ENCODE measurements at places on chromosomes 12 and 14.

DNA sequence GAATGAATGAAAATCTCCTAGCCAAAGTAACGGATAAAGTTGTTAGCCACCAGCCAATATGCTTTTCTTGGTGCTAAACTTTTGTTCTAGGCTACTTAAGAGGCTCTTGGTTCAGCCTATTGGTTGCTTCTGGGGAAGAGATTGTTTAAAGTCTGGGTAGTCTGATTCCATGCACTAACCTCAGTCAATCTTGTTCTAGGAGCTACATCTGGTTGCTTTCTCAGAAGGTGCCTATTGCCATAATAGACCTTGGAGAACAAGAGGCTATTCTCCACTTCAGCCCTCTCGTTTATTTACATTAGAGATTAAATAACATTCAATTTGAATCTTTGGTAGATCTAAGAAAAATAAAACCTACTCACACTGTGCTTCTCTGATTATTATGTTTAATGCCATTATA lies 40.8 kb upstream of the OTOGL start:
- DNase-seq = no peak

DNA sequence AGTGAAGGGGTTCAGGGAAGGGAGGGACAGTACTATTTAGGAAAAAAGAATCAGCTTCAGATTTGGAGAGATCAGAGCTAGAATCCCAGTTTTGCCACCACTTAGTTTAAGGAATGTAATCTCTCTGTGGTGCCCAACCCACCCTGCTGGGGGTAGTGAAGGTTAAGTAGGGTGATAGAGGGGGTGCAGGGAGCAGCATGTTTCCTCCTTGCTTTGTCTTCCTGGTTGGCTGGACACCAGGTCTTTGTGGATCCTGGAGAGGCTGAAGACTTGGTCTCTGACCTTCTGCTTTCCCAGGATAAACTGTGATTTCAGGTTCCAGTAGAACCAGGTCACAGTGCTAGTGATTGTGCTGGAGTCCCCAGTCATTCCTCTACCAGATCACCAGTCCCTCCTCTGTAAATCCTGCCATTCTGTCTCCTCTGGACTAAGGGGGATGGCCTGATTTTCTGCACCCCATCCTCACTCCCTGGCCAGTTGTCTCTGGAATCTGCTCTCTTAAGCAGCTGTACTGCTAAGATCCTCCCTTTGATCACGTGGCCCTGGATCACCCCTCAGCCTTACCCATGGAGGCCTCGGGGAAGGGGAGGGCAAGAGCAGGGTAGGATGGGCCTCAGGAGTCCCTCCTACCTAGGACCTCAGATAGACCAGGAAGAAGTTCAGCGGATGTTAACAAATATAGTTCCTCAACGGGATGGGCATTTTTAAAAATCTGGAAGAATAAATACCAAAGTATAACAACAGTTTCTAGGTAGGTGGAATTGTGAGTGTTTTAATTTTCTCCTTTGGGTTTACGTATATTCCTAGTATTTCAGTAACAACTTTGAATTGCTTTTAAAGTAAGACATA lies 3.1 kb downstream of the MAP3K12 start:
- no peak for DNase-seq

DNA sequence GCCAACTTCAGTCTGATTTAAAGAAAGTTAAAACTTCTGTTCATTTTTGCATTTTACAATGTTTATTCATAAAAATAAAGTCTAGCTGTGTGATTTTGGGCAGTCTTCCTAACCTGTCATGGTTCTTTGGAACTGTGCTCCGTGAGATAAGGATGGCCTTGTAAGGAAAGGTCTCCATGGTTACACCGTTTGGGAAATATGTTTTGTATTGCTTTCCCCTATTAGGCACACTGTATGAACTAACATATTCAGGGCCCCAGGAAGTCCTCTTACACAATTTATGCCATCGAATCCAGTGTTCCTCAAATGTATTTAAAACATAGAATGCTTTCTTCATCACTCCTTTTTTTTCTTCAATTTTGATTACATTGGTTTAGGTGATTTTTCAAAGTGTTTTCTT lies 54.5 kb downstream of the APAF1 start:
- no peak for DNase-seq

- no peak for DNase-seq
Measured at GRCh38 chr12:50302686-50303085, 19.4 kb upstream of the LIMA1 start.

DNA sequence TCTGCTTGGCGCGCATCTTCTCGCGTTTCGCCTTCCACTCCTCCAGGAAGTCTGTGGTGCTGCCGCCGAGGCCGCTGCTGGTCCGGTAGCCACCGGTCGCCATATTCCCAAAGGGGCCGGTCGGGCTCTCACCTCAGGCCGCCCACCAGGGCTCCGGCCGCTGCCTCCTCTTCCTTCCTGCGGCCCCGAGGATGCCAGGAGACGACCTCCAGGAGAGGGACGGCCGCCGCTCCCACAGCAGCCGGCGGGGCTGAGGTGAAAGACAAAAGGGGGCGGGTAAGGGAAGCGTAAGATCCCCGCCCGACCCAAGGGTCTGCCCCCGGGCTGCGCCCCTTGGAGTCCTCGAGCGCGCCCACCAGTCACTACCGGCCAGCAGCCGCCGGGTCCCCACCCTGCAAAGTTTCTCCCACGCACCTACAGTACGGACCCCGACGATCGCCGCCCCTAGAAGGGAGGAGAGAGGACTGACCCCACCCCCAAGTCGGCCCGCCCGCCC lies 574 bp downstream of the PAWR start:
- no peak for DNase-seq

DNA sequence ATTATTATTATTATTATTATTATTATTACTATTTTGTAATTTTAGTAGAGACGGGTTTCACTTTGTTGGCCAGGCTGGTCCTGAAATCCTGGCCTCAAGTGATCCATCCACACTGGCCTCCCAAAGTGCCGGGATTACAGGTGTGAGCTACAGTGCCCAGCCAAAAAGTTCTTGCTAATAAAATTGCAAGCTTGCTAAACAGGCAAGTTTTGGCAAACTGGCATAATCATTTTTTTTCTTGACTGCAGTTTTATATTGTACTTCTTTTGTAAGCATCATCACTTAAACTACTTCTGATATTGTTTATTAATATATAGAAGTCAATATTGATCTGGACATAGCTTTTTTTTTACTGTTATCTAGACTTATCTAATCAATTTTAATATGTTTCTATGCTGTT lies 536.4 kb downstream of the LRFN5 start:
- no peak for DNase-seq

- no peak for DNase-seq
Measured at GRCh38 chr12:30357766-30358490, 337.7 kb downstream of the IPO8 start.

- no peak for DNase-seq
Measured at GRCh38 chr14:96752125-96752524, 45.1 kb upstream of the VRK1 start.

- DNase-seq = no peak
Measured at GRCh38 chr14:102530828-102531478, 21.4 kb upstream of the ANKRD9 start.

- DNase-seq = no peak
Measured at GRCh38 chr12:89539426-89540223, 13.8 kb upstream of the POC1B start.

- DNase-seq = no peak
Measured at GRCh38 chr14:76855066-76855465, 28.9 kb downstream of the LRRC74A start.

DNA sequence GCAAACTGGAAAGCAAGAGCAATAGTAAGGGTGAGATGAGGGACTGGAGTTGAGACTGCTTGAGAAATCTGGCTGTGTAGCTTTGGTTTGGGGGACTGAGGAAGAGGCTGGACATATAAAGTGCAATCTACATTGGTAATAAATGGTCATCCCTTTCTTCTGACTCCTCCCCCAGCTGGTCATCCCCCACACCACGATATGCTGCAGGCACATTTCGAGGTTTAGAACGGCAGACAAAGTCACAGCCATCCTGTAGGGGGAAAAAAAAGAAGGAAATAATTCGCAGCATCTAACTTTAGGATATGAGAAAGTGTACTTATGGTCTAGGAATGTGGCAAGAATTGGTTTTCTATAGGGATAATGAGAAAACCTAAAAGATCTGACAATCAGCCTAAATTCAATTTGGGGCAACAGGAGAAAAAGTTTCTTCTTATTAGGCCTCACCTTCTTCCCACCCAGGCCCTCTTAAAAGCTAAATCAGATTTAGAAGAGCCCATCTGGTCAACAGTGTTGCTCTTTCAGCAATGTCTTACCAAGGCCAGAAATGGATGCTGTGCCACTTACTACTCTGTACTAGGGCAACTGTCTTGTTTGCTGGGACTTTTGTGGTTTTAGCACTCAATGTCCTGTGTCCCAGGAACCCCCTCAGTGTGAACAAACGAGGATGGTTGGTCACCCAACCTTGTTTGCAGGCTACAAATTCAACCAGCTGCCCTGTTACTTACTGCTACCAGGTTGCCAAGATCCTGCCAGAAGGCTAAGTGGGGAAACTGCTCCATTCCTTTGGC lies 7.6 kb downstream of the M6PR start:
- no peak for DNase-seq

GRCh38 chr12:106801167-106801708 lies 26.8 kb downstream of the RIC8B start:
- DNase-seq = no peak

DNA sequence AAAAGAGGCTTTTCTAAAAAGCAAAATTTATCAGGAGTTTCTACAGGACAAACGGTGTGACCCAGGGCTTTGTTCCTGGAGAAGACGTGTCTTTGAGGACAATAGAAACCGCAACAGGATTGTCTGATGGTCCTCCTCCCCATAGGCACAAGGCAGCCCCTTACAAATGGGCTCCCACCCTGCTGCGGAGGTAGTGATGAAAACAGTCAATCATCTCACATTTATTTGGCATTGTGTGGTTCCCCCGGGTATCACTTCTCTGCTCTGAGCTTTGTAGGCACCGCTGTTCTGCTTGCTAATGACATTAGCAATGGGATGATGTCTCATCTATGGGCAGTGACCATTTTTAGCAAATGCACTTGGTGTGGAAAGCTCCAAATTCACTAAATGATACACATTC lies 155.5 kb upstream of the TMPO start:
- no peak for DNase-seq

DNA sequence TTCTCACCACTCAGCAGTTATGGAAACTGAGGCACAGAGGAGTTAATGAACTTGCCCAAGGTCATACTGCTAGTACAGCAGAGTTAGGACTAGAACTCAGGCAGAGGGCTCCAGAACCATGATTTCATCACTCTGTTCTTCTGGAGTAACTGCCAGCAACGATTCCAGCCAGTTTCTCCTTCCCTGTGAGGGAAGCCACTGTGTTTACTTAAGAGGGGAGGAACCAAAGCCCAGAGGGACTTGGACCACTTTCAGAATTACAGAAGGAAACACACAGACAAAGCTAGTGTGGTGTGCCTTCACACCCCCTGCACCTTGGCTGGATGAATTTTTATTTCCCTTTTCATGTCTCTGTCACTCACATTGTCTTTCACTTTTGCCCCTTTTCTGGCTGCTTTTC lies 398.2 kb downstream of the DPF3 start:
- DNase-seq = no peak

GRCh38 chr14:68516342-68516741 lies 276.5 kb downstream of the ZFP36L1 start:
- DNase-seq = no peak

DNA sequence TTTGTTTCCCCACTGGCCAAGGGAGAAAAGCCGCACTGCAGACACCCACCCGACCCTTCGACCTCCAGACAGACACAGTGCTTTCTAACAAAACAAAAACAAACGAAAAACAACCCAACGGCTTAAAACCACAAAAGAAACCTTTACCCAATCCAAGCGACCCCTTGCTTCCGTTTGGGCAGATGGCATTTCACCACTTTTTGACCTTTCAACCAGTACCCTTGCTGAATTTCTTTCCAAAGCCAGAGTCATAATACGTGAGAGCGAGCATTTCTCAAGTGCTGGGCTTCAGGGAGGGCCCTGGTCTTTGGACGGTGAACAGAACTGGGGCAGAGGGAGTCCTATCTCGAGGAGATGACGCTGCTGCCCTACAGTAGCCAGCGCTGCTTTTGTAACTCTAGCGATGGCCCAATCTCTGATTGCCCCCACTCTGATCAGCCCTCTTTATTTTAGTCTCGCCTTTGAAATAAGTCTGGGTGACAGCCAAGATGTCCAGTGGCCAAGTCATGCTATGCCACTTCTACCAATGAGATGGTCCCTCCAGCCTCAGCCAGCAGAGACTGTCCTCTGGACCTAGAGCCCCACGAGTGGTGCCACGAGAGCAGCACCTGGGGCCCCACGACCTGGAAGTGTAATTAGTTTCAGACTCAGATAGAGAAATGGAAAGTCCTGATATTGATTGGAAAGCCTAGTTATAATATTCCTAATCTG lies 21.9 kb upstream of the ADIPOR2 start:
- no peak for DNase-seq

DNA sequence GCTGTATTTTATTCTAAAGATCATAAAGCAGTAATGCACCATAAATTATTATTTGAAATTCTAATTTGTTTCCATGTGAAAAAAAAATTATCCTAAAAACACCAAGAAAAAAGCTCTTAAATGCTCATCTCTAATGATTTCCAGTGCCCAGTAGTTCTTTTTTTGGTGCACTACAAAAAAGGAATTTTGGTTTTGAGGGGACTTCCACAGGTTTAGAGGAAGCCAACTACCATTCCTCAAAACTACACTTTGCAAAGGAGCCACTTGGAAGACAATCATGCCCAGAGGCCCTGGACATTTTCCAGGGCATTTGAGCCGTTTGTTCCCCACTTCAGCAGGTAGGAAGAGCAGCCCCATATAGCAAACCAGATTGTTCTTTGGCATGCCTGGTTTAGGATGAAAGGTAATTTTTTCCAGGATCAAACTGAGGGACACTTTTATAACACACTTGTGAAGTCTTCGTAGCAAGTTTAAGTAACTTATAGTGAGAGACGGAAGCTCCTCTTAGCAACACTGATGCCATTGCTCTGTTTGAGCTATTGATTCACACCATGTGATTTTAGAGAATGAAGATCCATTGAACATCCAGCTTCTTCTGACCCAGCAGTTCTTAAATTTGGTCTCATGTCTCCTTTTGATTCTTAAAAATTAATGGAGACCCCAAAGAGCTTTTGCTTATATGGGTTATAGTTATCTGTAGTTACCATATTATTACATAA lies 187.9 kb downstream of the ETV6 start:
- no peak for DNase-seq

DNA sequence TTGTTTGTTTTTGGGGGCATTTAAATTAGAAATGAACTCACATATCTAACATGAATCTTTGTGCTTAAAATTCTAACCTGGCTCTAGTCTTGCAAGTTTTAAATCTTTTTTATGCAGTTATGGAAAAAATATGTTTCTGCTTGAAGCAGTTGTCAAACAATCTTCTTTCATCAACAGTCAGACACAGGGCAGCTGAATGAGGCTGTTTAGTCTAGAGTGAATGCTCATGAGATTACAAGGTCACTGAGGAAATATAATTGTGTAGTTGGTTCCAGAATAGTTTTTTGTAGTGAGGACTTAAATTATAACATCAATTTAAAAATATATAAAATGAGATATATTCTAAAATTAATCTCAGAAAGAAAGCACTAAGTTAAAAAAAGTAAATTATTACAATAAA lies 76.5 kb downstream of the TRMT5 start:
- no peak for DNase-seq
